ENCODE measurements at places on chromosomes 12 and 14.

GRCh38 chr14:92631098-92631497 lies 117.3 kb downstream of the LGMN start:
- no peak for DNase-seq

GRCh38 chr14:57612946-57613345 lies 119.3 kb upstream of the CCDC198 start:
- no peak for DNase-seq

- no peak for DNase-seq
Observed at GRCh38 chr12:58395056-58395455, 453.7 kb downstream of the ATP23 start.

GRCh38 chr12:111699962-111700361 lies 14.1 kb downstream of the ACAD10 start:
- DNase-seq = no peak

DNA sequence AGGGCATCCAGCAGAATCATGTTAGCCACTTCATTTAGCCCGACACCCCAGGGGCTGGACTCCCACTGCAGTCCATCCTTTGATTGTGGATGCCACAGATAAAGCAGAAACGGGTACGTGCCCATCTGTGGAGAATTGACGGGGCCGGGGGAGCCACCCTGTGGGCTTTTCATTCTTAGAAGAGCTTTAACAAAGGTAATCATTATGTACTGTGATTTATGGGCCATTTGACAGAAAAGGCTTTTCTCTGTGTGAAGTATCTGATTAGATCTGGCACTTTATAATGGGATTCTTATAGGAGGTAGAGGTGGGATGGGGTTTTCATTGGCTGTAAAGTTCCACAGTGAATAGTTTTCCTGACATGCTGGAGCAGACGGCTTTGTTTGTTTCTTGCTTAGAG lies 40.4 kb downstream of the AACS start:
- no peak for DNase-seq

DNA sequence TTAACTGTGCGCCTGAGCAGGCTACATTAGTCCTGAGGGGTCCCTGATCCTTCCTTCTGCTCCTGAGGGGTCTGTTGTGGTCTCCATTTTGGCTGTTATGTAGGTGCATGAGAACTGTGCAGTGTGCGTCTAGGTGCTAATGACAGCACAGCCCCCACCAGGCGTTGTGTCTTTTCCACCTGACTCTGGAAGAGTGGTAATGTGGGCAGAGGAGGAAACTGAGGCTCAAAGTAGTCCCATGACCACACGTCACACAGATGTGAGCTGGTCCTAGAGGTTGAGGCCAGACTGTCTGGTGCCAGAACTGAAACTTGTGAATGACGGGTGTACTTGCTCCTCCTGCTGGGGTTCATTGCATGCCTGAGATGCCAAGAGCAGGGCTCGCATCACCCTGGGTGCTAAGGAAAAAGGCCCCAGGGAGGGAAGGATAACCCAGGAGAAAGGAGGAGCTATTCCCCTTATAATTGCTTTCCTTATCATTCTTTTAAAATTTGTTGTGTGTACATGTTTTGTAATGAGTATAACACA lies 111.8 kb downstream of the SLC25A47 start:
- no peak for DNase-seq

- DNase-seq = no peak
Observed at GRCh38 chr12:64203036-64203435, 19.1 kb downstream of the KICS2 start.

DNA sequence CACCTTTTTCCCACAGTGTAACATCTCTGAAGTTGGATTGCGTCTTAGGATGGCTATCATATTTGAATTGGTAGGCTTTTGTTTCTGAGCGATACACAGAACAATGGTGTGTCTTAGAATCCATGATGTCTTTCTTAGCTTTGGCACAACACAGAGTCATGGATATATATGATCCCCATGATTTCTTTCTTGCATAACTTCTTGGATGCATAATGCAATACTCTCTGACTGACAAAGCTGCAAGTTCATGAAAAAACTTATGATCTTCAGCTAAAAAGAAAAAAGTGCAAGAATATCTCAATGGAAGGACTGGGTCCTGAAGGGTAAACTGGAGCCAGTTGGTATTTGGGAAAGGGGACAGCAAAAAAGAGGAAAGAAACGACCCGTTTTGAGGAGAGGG lies 48.1 kb downstream of the VWF start:
- no peak for DNase-seq

DNA sequence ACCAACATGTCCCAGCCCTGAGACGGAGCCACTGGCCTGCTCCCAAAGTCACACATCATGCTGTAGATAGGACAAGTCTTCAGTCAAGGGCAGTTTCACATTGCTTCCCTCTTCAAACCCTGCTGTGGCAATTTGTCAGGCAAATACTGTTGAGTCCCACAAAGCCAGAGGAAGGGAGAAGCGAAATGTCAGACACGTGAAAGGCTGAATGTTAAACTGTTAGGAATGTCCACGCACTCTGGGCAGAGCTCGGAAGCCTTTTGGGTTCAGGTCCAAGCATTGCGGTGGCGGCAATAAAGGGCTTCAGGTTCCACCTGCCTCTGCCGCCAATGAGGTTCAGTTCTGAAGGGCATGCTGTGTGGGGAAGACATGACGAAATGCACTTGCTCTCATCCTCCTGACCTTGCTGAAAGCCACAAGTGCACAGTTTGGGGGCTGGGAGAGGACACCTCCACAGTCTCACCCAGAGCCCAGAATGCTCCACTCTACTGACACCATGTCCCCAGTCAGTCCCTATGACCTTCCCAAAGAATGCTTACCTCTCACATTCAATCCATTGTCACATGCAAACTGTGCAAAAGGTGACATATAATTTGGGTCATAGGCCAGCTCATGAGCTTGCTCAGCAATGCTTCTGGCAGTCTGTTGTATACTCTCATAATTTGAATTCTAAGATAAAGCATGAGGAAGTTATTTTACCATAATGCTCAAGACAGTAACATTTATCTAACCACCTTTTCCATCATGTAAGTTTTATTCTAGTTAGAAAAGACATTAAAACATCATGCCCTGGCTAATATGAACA lies 35.7 kb downstream of the RAD9B start:
- DNase-seq = no peak

GRCh38 chr12:91529829-91530228 lies 347.2 kb upstream of the DCN start:
- DNase-seq = no peak

DNA sequence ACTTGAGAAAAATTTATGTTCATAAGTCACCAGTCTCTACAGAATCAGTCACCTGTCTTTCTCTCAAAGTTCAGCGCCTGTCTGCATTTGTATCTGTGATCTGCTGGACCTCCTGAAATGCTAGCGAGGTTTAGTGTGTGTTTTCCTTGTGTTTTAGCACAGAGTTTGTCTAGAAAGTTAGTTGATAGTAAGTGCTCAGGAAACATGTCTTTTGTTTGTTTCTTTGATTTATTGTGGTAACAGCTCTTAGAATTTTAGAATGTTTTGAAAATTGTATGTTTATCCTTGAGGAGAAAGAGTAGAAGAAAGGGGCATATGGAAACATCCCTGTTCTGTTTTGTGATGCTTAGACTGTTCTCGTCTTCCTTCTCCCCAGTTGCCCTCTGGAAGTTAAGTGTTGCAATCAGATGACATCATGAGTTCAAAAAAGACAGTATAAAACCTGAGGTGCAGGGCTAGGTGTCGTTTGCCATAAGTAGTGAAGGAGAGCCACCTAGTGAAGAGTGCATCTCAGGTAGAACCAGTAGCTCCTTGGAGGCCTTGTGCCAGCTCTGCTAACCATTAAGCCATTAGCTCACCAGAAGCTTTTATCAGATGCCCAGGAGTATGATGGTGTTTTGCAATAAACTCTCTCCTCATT lies 44.8 kb downstream of the FBXW8 start:
- DNase-seq = no peak

- peak; percentile 13 for DNase-seq
Observed at GRCh38 chr12:9319044-9319841, 111.0 kb upstream of the PZP start.

DNA sequence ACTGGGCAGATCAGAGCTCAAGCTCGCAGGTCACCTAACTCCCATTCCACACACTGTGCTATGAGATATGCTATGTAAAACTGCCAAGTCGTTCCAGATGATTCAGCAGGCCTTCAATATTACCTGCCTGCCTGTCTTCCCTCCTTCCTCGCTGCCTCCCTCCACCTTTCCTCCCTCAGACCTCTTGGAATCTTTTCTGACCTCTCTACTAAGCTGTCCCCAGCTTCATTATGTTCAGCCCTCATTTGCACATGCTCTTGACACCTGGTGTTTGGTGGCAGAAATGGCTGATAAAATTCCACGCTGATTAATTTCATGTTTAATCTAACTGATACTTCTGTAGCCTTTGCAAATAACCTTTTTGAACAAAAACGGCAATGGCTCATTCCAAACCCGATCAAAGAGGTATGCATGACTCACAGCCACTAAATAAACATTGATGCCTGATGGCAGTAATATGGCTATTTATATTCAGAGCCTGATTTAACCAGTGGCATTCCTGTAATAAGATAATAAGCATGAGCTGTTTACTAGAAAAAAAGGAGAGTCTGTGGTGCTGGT lies 130.8 kb upstream of the EGLN3 start:
- DNase-seq = peak; percentile 60

- DNase-seq = no peak
Observed at GRCh38 chr14:102544747-102545460, 35.3 kb upstream of the ANKRD9 start.

- DNase-seq = no peak
Observed at GRCh38 chr12:2165927-2166326, 113.1 kb downstream of the CACNA1C start.
